Fibroblast of villous mesenchyme (primary cell): ENCODE measurements at places on chromosomes 12 and 14. TPM values are rescaled to one million over a fixed set of nuclear protein-coding genes. Genes with fewer than 3 reads are reported as not detected.

DNA sequence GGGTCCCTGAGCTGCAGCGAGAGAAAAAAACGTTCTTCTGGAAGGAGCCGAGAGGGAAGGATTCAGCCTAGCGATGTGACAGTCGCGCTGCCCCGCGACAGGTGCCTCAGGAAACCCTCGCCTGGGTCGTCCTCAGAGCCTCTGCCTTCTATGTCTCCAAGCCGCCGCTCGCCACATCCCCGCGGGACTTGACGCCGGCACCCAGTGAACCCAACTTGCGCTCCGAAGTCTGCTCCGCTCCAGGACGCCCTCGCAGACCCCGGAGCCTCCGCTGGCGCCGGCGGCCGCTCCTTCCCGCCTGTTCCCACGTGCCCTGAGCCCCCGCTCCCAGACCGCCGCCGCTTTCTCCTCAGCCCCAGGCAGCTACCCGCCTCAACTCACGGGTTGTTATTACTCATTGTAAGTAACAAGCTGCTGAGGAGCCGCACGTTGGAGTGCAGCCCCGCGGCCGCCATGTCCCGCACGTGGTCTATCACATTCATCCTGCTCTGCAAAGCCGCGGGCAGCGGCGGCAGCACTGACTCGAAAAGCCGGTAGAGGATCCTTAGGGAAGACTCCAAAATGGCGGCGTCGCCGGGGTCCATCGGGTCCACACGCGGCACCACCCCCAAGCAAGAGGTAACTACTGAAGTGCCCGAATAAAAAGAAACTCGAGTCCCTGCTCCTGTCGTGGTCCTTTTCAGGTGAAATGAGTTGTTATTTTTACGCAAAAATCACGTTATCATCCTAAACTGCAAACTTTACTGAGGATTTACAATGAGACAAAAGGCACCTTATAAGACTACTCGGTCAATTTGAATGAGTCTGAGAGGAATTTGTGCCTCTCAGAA is at the start of gene ANAPC7:
Gene ANAPC7 (minus strand): TSS at position 563 of the 830 bp plus-strand sequence. CDS start 81 bp downstream, at position 482.
- peak; percentile 95 for DNase-seq

DNA sequence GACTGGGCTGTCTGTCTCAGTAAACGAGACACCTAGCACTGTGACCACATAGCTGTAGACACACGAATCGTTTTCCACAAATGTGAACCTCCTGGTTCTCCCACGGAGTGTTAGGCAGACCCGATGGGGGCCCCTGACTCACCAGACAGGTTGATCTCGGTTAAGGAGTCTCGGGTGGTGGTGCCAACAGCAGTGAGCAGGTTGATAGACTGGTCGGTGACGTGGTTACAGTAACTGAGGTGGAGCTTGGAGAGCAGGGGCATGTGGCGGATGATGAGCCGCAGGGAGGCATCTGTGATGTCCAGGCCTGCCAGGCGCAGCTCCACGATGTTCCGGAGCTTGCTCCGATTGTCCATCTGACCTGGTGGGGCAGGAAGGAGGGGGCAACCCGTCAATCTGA is 39.8 kb downstream of the RNF34 start:
- no peak for DNase-seq

The IL23A gene
- 0.32 TPM in 1 of 2 replicates, not detected in the other for total RNA-seq

The DLK1 gene
- total RNA-seq = not detected in 2 replicates

The GPR68 gene
- 0.86 and 2.9 TPM in 2 replicates for total RNA-seq

The POLE2 gene
- 14.2 and 17.3 TPM in 2 replicates for total RNA-seq
